ENCODE measurements at places on chromosomes 12 and 14. TPM values are rescaled to one million over a fixed set of nuclear protein-coding genes. Genes with fewer than 3 reads are reported as not detected.
A peak's percentile ranks its signal among the peaks of the same experiment; 100 is the strongest.

DNA sequence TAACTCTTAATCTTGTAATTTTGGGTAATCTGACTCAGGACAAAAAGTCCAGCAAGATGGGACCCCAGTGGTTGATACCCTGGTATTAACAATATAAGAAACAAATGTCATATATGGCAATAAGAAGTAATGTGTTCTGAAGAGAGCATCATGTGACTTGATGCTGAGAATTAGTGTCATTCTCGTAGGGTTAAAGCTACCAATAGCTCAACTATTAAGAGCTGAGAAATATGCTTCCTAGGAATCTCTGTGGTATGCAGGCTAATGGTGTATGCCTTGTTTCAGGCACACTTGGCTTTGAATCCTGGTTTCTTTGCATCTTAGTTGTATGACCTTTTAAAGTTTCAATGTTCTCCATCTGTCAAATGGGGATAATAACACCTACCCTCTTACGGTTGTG lies 9.1 kb downstream of the MYRFL start:
- DNase-seq = no peak

- peak; percentile 64 for DNase-seq
These were observed 42.1 kb downstream of the SERPINA3 start for GRCh38 chr14:94654071-94654861.

GRCh38 chr12:5259523-5259922 lies 172.4 kb upstream of the NTF3 start:
- no peak for DNase-seq

DNA sequence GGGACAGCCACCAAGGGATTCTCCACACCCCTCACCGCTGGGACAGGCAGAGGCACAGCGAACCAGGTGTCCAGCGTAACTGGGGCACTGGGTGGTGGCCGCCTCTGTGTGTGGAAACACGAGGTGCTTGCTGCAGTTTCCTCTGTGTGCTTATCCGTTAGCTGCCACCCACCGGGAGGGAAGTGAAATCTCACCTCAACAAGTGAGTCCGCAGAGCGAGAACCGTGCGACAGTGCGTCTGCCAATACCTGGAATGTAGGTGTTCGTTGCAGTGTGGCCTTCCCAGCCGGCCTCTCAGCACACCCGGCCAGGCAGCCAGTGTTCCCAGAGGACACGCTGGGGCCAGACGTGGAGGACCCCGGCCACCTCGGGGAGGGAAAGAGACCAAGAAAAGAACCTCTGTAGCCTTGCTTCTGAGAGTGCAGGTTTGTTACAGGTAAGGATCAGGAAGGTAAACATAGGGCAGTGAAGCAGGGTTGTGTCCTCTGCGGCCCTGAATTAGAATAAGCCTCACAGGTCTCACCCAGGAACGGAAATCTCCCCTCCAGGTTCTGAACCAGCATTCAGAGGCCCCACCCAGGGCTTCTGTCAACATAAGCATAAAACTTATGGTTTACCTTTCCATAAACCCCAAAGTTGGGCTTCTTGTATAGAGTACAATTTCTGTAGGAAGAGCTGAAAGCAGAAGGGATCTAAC lies 1.5 kb downstream of the BCL2L14 start:
- DNase-seq = no peak

GRCh38 chr12:79300199-79300568 lies 390.6 kb downstream of the PAWR start:
- DNase-seq = no peak

DNA sequence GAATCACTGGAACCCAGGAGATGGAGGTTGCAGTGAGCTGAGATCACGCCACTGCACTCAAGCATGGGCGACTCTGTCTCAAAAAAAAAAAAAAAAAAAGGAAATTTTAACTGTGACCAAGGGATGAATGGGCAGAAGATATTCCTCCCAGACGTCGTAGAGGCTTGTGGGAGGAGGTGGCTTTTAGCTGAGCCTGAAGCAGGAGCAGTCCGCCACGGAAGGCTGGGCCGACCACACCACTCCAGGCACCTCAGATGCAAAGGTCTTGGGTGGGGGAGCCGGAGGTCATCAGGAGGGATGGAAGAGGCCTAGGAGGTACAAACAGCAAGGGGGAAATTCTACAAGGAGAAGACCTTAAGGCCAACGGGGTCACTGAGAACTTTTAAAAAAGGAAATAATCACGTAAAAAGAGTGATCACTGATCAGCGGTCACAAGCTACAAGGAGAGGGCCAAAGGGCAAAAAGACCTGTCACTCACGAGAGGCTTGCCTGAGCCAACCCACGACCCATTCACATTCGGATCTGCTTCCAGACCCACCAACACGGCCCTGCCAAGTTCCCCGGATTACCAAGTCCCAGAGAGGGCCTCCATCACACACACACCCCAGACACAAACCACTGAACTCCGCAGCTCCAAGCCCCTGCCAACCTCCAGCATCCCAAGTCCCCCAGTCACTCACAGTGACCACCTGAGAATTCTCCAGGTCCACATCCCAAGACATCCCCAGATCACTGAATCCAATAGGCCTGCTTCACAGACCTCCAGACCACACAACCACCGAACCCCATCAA lies 3.5 kb downstream of the ZNF605 start:
- DNase-seq = no peak

Gene CRIP1
- 15.1 TPM for total RNA-seq

Data from uterus (tissue), 4 donors.